Mesothelial cell of epicardium (in vitro differentiated cells): ENCODE measurements at places on chromosomes 3 and 15. TPM values are rescaled to one million over a fixed set of nuclear protein-coding genes. Genes with fewer than 3 reads are reported as not detected.

DNA sequence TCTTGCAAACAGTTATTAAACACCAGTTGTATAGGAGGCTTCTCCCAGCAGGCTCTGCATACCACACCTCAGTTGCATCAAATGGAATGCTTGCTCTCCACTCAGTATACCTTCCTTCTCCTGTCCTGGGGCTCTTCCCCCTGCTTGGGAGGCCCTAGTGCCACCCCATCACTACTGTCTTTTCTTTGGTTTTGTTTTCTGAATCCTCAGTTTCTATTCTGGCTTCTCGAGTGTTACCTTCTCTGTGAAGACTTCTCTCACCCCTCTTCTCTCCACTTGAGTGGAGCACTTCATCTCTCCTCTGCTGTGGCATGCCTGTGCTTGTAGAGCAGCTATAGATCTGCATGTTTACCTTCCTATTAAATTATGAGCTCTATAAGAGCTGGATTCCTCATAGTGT lies 75.7 kb upstream of the TPRG1 start:
- DNase-seq, result no peak

- DNase-seq, result no peak
Measured at GRCh38 chr3:28326458-28326926, 22.0 kb upstream of the ZCWPW2 start.

GRCh38 chr3:98770261-98771039 lies 7.3 kb downstream of the ST3GAL6 start:
- DNase-seq, result no peak

DNA sequence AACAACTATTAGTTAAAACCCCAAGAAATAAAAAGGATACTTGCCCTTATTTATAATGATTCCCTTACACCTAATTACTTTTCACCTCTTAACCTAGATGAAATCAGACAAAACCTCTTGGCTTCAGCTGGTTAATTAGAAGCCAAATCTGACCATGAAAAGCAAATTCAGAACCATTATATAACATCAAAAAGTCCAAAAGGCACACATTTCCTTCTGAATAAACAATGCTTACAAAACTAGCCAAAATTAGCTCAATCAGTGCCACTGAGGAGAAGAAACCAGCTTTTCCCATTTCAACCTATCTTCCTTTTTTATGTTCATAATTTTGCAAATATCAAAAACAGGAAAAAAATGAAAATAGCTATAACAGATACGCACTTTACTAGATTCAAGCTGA lies 3.2 kb downstream of the EHHADH start:
- DNase-seq, result no peak

- no peak for DNase-seq
Measured at GRCh38 chr3:104596054-104596453, 770.7 kb upstream of the ALCAM start.

- DNase-seq, result no peak
Measured at GRCh38 chr3:183885766-183886165, 1.1 kb upstream of the PARL start.

DNA sequence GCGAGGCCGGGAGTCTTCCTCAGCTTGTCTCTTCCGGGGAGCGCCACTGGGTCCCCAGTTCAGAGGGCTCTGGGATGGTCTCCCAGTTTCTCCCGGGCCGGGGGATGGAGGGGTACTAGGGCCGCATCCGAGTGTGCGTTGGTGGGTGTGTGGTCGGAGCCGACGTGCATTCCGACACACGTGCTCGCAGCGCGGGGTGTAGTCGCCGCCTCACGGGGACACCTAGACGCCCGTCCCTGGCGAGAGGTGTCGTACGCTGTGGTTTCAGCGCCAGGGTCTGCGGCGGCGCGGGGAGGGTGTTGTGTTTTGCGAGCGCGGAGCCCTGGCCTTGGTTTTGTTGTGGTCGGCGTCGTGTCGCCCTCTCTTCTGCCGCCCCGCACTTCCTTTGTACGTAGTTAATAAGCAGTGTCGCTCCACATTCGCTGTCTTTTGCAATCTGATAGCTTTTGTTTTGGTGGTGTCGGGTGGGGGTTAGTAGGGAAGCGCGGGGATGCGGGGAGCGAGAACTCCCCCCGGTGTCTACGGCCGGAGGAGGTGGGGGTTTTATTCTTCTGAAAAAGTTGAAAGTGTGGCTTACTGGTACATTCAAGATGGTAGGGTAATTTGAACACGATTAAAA lies 2.2 kb downstream of the IGF1R start:
- no peak for DNase-seq

- no peak for DNase-seq
Measured at GRCh38 chr15:49242820-49243219, 72.8 kb downstream of the GALK2 start.

- DNase-seq, result no peak
Measured at GRCh38 chr3:62584636-62585035, 211.3 kb upstream of the FEZF2 start.

UROC1 gene
- 0.11 to 0.13 TPM in 2 of 3 replicates, not detected in the other for total RNA-seq

NPAP1 gene
- 0.47 to 0.60 TPM (median 0.51 TPM) in 3 replicates for total RNA-seq

CDCP1 gene
- 1.3 to 1.4 TPM (median 1.3 TPM) in 3 replicates for total RNA-seq

CHRNA7 gene
- 2.2 to 3.0 TPM (median 2.9 TPM) in 3 replicates for total RNA-seq
